ENCODE measurements at places on chromosomes 3 and 15.

DNA sequence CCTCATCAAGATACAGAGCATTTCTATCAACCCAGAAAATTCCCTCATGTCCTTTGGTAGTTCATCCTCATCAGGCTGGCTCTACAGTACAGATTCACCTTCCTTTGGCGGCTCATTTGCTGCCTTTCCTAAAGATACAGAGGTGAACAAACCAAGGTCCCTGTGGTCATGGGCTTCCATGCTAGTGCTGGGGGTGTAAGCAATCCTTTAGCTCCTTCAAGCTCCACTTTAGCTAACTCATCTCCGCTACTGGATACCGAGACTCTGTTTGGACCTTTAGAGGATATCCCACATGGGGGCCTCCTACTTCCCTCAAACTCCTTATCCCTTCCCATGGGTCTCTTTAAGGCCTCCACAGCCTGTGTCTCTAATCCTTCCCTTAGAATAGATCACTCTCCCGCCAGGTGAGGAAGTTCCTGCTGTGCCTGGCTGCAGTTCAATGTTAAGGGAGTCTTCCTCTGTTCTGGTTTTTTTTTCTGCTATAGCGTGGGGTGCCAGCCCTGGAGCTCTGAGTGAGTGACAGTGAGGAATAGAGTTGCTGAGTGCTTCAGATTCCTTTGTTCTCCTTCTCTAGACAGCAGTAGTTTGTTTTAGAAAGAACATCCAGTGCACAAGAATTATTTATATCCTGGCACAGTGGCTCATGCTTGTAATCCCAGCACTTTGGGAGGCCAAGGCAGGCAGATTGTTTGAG is 30.7 kb downstream of the CLEC3B start:
- no peak for DNase-seq

DNA sequence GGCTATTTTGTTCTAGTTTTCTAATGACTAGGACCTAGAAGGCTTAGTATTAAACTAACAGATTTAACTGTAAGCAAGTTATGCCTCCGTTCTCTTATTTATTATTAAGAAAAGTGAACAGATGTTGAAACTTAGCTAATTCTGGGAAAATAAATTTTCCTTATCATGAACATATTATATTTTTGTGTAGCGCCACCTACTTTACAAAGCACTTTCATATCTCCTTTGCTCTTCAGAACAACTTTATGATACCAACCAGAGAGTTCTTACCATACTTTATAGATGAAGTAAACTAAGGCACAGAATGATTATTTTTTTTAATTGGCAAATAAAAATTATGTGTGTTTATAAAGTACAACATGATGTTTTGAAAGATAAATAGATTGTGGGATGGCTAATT is 59.4 kb downstream of the NME9 start:
- DNase-seq: no peak

GRCh38 chr15:76336254-76337058 is at the start of gene ISL2:
Gene ISL2 (plus strand): TSS chr15:76336773. CDS start chr15:76336884, 111 bp downstream.
- peak; percentile 54 for DNase-seq

DNA sequence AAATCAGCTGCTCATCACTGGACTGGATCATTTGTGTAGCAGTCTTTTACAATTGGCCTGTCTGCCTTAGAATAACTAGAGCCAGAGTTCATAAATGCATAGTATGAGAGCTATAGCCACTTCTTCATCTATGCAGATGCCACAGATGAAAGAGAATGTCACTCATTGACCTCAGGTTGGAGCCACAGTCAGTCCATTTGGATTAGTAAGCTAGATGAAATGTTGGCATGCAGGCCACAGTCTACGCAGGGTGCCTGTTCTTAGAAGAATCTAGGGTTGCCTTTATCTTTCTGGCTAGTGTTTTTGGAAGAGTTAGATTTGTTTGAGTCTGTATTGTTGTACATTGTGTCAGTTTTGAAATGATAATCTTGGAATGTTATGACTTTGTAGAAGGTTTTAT is 25.4 kb upstream of the EDEM1 start:
- DNase-seq: no peak

GRCh38 chr3:180229113-180229512 is 192.4 kb upstream of the PEX5L start:
- DNase-seq: no peak

Measured in amygdala (tissue), 56 donors.